ENCODE measurements at places on chromosomes 11 and 22.

GRCh38 chr11:128660947-128661346, 32.9 kb upstream of the FLI1 start:
- H3K27ac ChIP-seq, result no peak overlapping the region
- H3K4me3 ChIP-seq, result no peak overlapping the region
- H3K36me3 ChIP-seq, result peaks cover 2% of the 10 kb centered on the region

DNA sequence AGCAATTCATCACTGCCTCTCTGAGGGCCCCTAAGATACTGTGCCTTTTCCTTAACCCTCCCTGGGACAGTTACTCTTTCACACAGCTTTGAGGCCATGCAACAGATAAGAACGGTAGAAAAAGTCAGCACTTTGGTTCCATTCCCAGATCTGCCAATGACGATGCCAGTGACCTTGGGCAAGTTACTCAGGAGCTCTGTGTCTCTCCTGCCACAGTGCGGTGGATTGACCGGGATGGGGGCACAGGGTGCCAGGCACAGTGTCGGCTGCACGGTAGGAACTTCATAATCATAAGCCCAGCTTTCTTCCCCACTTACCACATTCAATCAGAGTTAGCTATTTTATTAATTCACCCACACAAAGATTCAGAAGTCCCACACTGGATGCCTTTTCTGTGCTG, 1041.8 kb downstream of the TBC1D22A start:
- DNase-seq, result no peak
- H3K27ac ChIP-seq, result no peak overlapping the region
- H3K27me3 ChIP-seq, result peaks cover 5% of the 10 kb centered on the region
- no peaks in the 10 kb centered on the region for H3K4me1 ChIP-seq
- no peaks in the 10 kb centered on the region for H3K36me3 ChIP-seq

GRCh38 chr11:2390725-2391151, 9.8 kb upstream of the TSSC4 start:
- H3K4me1 ChIP-seq, result peaks cover 53% of the 10 kb centered on the region
- H3K27ac ChIP-seq, result no peak overlapping the region
- DNase-seq, result no peak
- H3K36me3 ChIP-seq, result peaks cover 6% of the 10 kb centered on the region
- no peak overlapping the region for H3K4me3 ChIP-seq

DNA sequence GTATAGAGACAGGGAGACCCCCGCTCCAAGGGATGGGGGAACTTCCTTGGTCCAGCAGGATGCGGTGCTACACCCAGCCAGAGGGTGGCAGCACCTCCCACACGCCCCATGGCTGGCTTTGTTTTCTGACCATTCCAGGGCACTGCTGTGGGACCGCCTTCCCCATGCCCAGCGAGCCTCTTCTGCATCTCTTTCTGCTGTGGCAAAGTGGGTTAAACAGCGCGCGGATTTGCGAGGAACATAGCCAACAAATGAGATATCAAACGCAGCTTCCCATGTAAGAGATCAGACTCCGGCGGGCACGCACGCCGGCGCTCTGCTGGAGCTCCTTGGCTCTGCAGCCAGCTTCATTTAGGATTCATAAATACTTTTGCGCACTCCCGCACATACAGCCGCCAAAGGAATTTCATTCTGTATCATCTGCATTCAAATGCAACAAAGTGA, 485.8 kb upstream of the CADM1 start:
- DNase-seq, result peak; percentile 11
- no peaks in the 10 kb centered on the region for H3K4me1 ChIP-seq
- no peak overlapping the region for H3K27ac ChIP-seq
- no peak overlapping the region for H3K4me3 ChIP-seq
- no peaks in the 10 kb centered on the region for H3K27me3 ChIP-seq

DNA sequence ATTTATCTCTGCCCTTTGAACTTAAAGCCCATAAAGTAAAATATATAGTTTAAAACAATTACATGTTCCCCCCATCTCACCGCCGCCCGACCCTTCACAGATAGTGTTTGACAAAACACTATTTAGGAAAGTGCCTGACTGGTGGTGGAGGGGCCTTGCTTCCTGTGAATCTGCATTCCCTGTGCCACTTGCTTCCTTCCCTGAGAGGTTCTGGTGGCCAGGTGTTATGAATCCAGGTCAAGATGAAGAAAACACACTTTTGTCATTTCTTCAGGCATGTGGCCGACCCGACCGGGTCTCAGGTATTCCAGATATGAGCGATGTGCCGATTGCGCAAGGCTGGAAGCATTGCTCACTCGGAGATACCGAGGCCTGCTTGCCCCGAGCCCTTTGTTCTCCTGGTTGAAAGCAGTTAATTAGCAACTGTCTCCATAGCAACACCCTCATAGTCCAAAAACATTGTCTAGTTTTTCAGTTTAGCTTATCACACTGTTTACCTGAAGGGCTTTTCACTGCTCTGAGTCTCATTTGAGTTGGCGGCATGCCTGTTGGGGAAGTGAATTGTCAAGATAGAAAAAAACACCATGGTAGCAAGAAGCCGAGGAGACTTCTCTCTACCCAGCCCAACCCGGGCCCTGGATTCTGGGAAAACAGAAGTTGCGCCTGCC, 128.3 kb downstream of the TEAD1 start:
- H3K27ac ChIP-seq, result no peak overlapping the region
- H3K4me3 ChIP-seq, result no peak overlapping the region
- peaks cover 11% of the 10 kb centered on the region for H3K27me3 ChIP-seq
- H3K4me1 ChIP-seq, result no peaks in the 10 kb centered on the region
